ENCODE measurements at places on chromosomes 2 and 18.
A peak's percentile ranks its signal among the peaks of the same experiment; 100 is the strongest.

GRCh38 chr2:144027593-144027992, 492.3 kb downstream of the ZEB2 start:
- DNase-seq = no peak

- no peak for DNase-seq
Observed at GRCh38 chr2:173630425-173631126, 275.9 kb downstream of the CDCA7 start.

DNA sequence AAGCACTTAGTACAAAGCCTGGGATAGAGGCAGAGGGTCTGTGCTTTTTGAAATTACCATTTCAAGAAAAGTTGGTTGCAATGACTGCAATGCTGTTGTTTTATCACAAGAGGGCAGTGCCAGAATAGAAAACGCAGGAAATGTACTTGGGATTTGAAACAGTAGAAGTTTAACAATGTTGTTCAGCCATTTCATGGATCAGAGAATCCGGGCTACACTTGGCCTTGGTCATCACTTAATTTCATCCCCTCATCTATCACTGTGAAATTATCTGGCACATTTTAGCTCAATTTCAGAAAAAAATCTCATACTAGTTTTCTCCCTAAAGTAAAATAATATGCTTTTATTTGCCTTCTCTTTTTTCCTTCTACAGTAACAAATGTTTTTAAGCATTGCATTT, 70.8 kb downstream of the RAPGEF4 start:
- DNase-seq = no peak

DNA sequence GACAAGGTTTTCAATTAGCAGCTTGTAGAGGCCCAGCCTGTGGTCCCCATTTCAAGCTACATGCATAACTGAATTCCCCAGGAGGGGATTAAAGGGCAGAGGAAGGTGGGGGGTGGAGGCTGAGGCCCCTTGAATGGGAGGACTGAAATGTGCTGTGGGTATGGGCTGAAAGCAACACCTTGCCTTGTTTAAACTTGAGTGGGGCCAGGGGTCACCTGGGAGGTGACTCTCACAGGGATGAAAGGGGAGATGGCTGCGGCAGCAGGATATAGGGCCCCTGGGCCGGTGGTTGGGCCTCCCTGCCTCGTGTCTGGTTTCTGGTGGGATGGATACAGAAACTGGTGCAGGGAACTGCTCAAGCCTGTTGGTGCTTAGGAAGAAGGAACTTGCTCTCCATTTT, 225.9 kb upstream of the SPRED2 start:
- DNase-seq = no peak

DNA sequence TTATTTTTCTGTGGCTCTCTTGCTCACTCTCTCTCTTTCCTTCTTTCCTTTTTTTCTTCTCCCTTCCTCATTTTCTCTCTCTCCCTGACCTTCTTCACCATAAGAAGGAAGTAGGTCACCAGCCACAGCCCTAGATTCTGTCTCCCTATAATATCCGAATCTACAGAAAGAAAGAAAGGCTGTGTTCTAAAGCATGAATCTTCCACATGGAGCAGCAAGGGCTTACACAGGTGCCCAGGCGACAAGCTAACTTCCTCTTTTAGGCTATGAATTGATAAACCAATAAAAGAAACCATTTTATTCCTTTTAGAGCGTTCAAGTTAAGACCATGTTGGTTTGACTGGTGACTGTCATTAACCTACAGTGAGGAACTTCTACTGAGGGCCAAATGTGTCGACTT, 49.3 kb downstream of the CACNB4 start:
- no peak for DNase-seq

GRCh38 chr18:48106976-48107781, 176.7 kb upstream of the SMAD2 start:
- no peak for DNase-seq

DNA sequence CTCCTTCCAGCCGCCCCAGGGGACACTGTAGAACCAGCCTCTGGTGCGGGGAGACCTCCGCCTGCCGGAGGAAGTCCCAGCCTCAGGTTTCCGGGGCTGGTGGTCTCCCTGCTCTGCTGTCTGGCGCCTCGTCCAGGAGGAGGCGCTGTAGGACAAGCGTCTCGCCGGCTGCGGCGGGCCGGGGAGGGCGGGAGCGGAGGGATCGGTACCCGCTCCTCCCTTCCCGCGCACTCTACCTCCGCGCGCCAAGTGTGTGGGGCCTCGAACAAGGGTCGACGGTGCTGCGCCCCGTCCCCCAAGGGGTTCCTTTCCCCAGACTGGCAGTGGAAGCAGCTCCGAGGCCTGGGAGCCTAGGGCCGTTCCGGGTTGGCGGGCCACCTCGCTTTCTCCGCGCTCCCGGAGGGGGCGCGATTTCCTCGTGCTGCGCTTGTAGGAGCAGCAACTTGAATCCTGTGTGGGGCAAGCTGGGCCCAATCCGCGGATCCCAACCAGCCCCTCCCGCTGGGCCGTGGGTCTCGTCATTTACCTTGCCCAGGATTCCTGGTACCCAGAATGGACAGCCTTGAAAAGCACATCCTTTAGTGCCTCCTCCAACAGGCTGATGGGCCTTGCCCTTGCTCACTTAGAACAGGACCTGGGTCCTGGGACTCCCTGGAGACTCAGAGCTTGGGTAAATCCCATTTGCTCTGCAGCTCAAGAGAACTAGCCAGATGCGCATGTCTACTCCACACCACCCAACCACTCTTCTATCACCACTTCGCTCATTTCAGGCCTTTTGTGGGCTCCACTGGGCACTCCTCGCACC, 10.6 kb upstream of the HOXD4 start:
- peak; percentile 92 for DNase-seq

DNA sequence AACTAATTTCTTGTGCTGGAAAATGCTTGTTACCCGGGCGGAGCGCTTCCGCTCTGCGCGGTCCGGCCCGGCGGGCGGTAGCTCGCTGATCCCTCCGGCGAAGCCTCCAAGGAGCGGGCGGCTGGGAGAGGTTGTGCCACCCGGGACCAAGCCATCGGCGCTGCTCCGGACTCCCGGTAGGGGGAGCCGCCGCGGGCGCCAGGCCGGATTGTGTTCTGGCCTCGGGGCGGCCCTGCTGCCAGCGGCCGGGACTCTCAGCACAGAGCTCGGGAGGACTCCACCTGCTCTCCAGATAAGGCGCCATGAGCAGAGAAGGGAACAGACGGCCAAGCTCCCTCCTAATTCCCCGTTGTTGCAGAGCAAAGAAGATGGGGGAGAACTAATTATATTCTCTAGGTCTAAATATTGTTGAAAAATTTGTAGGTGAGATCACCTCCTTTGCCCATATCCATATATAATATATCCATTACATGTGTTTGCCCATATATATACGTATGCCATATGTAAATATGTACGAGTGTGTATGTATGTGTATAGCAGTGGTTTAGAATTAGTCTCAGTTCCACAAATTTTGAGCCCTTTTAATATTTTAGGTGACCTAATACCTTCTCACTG, 13.8 kb upstream of the SATB2 start:
- peak; percentile 81 for DNase-seq

DNA sequence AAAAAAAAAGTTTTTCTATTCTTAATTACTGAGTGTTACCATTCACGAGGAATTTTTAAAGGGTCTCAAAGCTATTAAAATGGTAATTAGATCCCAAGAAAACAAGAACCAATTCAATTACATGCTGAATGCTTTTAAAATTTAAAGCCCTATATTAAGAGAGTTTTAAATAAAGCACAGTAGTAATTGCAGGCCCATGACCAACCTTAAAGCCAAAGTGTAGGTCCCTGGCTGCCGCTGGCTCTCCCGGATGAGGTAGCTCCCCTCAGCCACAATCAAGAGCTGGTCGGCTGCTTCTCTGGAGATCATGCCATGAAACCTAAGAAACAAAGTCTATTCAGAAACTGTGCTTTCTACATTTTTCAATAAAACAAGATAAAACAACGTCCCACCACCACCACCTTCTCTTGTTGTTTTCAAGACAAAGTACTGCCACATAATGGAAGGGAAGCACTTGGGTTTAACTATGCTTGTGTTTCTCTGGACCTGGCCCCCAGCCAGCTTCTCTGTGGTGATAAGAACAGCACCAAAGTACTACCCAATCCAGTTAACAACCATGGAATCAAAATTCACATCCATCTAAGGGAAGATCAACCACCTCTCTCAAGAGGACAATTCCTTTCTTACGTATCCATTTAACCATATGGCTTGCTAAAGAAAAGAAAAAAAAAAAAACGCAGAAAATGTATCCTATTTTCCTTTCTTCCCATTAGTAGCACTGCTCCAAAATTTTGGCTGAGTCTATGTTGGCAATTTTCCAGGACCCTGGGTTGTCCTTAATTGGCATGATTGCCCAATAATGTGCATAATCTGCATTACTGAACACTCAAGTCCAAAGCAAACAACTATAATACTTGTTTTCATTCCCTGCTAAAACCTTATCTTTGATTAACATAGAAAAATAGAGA, 90.1 kb downstream of the CHN1 start:
- DNase-seq = no peak

DNA sequence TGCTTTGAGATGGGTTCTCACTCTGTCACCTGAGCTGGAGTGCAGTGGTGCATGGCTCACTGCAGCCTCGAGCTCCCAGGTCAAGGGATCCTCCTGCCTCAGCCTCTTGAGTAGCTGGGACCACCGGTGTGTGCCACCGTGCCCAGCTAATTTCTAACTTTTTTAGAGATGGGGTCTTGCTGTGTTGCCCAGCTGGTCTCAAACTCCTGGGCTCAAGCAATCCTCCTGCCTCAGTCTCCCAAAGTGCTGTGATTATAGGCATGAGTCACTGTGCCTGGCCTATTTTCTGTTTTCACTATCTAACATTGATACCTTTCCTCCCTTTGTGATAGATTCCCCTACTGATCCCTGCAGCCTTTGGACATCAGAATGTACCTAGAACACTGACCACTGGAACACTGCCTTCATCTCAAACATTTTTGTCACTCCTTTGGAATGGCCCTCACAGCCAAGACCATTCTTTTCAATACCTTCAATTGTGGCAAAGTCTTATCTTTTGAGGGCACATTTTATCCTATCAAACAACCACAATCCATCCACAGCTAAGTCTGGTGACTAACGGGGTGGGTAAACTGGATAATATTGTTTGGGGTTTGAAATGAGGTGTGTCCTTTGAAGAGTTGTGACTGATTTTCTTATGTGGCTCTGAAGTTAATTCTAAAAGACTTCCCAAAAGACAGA, 43.7 kb downstream of the EPAS1 start:
- DNase-seq = no peak

GRCh38 chr2:239303711-239304532, 96.9 kb downstream of the HDAC4 start:
- DNase-seq = peak; percentile 67

- no peak for DNase-seq
Observed at GRCh38 chr2:234556848-234557573, 60.1 kb upstream of the ARL4C start.

GRCh38 chr18:7741640-7742039, 174.5 kb downstream of the PTPRM start:
- DNase-seq = no peak

GRCh38 chr2:30367232-30368070, 79.6 kb upstream of the LCLAT1 start:
- DNase-seq = no peak

- no peak for DNase-seq
Observed at GRCh38 chr18:69897397-69898108, 50.1 kb downstream of the CD226 start.

GRCh38 chr2:149819356-149819957, 231.9 kb upstream of the MMADHC start:
- DNase-seq = no peak

GRCh38 chr2:28751956-28752630, 463 bp downstream of the PPP1CB start:
- no peak for DNase-seq

- no peak for DNase-seq
Observed at GRCh38 chr2:44061876-44062275, 66.1 kb upstream of the LRPPRC start.

GRCh38 chr18:31154181-31154580, 8.5 kb downstream of the DSC1 start:
- DNase-seq = no peak

DNA sequence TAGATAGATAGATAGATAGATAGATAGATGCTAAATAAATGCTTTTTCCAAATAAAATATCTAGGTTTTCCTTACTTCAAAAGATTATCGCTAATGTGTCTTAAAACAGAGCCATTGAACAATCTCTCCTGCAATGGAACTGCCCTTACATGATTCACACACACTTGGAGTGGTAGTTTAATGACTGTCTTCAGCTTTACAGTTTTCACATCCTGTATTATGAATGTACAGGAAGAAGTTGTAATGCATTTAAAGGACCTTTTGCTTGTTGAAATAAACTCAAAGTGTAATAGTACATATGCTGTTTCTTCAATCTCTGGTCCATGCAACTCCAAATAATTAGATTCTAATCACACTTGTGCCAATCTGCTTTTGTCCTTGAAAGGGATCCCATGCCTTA, 797.6 kb upstream of the CDH2 start:
- DNase-seq = no peak

GRCh38 chr2:1448009-1448408, 34.7 kb downstream of the TPO start:
- no peak for DNase-seq

- DNase-seq = no peak
Observed at GRCh38 chr18:28880856-28881255, 703.9 kb upstream of the CDH2 start.

GRCh38 chr2:26068602-26069298, 34.9 kb downstream of the RAB10 start:
- no peak for DNase-seq

- DNase-seq = no peak
Observed at GRCh38 chr2:62222674-62223073, 26.8 kb downstream of the B3GNT2 start.

DNA sequence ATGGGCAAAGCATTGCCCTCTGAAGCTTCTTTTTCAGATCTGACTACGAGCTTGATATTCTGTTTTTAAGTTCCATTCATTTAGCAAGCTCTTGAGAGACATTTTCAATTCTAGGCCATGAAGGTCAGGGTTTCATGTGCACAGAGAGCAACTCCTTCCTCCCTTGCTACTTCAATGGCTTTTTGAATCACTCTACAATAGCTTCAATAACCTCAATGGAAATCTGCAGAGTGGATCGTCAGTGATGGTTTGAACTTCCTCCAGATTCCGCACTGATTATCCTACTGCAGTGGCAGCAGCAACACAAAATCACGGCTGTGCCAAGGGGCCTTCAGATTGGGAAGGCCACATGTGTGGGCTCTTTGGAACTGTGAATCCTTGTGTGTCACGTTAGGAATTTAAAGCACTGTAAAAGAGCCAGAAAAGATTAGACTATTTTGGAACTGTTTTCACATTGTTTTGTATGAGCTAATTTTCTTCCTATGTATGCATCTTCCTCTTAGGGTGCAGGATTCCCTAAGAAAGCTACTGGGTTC, 88.4 kb upstream of the MGAT4A start:
- DNase-seq = no peak

GRCh38 chr2:45276914-45277313, 267.7 kb upstream of the SIX2 start:
- DNase-seq = no peak

GRCh38 chr2:64260817-64261216, 116.6 kb upstream of the PELI1 start:
- DNase-seq = no peak

GRCh38 chr2:20472569-20472968, 25.7 kb downstream of the RHOB start:
- peak; percentile 26 for DNase-seq

DNA sequence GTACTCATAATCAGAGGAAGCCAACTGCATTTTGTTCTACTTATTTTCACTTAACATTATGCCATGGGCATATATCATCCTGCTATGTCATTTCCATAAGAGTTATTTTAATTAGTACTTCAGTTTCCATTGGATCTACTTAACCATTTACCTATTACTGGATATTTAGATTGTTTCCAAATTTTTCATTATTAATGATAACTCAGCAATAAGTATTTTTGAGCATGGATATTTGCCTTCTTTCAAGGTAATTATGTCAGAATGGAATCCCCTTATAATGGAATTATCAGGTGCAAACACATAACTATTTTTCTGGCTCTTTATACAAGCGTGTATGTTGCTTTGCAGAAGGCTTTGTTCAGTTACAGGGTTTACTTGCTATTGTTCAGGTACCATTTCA, 126.6 kb downstream of the RDH14 start:
- DNase-seq = no peak
